ENCODE measurements at places on chromosomes 11 and 22. TPM values are rescaled to one million over a fixed set of nuclear protein-coding genes. Genes with fewer than 3 reads are reported as not detected.

The KRTAP5-7 gene
- total RNA-seq: 4.8 TPM

The CARD10 gene
- 5.5 TPM for total RNA-seq

The CBLIF gene
- 2,010 TPM for total RNA-seq

The FOLR2 gene
- 12.1 TPM for total RNA-seq

The TEX12 gene
- total RNA-seq: 2.0 TPM

The OR2D2 gene
- not detected for total RNA-seq

The OR5M10 gene
- not detected for total RNA-seq

The KDM4D gene
- total RNA-seq: not detected
